ENCODE measurements at places on chromosomes 16 and 17.
A peak's percentile ranks its signal among the peaks of the same experiment; 100 is the strongest.

DNA sequence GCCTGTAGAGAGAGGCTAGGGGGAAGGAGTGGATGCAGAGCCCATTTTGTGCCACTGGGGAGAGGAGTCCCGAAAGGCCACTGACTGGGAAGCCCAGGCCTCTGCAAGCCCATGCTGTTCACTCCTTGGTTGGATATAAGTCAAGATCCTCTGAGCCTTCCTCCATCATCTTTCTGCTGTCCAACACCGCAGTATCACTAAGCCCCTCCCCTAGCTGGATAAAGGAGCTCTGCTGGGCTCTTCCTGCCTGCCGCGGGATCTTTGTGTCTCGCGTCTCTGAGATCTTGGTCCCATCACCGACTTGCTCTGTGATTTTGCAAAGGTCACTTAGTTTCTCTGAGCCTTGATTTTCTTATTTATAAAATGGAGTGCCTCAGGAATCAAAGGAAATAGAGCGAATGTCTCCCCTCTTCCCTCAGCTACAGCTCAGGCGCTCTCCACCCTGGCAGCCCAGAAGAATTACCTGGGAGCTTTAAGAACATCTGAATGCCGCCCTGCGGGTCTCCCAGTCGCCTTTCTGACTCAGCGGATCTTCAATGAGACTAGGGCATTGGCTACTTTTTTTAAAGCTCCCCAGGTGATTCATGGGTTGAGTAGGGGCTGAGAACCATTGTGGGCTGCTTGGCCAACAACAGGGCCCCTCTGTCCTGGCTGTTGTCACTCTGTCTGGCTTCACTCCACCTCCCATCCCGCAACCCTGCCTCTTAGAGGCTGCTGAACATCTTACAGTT is 25.2 kb upstream of the TMEM220 start:
- DNase-seq = no peak

DNA sequence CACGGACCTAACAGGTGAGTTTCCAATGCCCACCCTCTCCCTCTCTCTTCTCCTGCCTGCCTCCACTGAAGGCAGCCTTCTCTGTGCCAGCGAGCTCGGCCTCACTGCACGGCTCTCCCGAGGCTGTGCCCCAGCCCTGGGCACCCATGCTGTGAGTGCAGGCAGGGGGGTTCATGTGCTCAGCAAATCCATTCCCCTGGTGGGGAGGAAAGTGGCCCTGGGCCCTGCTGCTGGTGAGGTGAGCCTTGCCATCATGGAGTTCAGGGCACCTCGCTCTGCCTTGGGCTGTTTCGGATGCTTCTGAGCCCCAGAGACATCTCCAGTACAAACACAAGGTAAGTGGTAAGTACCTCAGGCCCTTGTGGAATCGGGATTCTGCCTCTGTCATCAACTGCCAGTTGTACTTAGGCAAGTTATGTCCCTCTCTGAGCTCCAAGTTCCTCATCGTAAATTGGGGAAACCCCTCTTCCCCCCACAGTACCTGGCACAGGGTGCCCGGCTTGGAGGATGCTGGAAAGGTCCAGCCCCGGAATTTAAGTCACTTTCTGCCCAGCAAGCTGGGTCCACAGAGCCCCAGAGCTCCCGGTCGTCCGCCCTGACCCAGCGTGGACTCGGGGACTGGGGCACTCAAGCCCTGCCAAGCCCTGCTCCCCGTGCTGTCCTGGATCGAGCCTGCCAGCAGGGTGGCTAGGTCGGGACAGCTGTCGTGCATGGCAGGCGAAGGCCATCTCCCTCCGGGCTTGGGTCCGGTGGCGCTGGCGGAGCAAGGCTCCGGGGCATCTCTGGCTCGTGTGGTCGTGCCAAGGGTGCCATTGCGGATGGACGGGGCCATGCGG is 684 bp upstream of the NUDT16L1 start:
- DNase-seq = peak; percentile 45

- no peak for DNase-seq
These were observed 13.1 kb upstream of the ITGAL start for GRCh38 chr16:30459456-30459855.

DNA sequence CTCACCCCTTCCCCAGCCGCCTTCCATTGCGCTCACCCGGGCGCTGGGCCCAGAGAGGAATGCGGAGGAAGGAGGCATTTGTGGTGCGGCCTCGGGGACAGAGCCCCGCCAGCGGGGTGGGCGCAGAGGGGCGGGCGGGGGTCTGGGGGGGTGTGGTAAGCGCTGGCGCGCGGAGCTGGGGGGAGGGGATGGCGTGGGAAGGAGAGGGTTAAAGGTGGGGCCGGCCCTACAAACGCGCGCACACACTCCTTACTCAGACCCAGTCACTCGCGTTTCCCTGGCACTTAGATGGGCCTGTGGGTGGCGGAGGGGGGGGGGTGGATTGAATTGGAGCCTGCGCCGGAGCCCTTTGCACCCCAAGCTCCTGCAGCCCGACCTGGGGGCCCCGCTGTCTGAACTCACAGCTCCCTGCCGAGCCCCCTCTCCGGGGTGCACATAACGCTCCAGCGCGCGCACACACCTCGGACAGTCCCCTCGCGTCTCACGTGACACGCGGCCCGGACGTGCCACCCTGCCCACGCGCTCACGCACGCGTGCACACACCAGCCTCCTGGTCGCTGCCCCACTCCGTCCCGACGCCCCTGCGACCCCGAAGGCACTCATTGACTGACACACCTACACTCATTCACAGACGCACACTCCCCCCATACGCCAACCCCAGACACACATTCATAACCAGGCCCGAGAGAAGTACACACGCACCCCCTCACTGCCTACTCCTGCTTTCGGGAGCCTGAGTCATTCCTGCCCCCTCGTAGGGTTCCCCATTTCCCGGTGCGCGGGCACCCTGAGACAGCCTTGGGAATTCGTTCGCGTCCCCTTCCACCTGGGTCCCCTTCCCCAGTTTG is 844 bp downstream of the TBKBP1 start:
- peak; percentile 42 for DNase-seq

DNA sequence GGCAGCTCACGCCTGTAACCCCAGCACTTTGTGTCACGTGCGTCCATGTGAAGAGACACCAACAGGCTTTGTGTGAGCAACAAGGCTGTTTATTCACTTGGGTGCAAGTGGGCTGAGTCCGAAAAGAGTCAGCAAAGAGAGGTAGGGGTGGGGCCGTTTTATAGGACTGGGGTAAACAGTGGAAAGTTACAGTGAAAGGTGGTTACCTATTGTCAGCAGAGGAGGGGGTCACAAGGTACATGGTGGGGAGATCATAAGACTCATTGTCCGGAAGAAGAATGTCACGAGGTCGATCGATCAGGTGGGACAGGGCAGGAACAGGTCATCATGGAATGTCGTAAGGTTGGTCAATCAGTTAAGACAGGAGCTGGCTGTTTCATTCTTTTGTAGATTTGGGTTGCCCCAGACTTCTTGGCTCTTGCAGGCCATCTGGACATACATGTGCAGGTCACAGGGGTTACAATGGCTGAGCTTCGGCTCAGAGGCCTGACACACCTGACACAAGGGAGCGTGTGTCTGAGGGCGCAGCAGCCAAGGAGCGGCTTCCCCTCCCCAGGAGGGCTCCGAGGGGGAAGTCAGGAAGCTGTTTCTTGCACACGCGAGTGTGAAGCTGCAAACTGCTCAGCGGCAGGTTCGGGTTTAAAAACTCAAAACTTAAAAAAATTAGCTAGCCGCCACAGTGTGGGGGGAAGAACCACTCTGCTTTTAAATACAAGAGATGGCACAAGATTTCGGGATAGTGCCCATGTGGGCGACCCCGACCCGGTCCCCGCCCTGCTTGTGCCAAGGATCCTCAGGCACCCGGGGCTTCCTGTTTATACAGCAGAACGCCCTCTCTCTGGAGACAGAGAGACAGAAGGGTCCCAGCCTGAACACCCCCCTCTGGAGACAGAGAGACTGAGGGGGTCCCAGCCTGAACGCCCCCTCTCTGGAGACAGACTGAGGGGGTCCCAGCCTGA is 12.4 kb upstream of the TEX19 start:
- peak; percentile 26 for DNase-seq

GRCh38 chr17:11122908-11123307 is 118.1 kb upstream of the SHISA6 start:
- no peak for DNase-seq

DNA sequence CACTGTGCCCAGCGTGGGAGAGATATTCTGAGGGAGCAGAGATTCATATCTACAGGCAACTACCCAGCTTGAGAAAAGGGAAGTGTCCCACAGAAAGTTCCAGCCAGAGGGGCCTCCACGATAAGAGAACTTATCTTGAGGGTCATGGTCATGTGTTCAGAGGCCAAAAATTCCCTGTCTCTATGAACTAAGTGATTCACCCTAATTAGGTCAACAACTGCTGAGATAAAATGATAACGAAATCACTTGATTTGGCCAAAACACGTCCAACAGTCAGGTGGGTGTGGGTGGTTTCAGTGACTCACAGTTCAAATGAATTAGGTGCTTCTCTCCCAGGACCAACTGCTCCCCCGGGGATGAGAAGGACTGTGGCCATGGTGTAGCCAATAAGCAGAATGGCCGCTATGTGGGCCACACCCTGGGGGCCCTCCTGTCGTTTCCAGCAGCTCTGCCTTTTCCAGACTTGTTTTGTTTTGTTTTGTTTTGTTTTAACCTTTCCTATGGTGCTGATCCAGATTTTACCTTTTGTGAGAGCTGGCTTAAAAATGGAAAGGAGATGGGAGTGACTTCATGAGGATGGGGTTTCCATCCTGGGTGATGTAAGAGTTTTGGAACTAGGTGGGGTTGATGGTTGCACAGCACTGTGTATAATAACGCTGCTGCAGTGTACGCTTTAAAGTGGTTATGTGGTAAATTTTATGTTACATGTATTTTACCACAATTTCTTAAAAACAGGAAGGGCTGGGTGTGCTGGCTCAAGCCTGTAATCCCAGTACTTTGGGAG is 8.7 kb downstream of the DNAI2 start:
- DNase-seq = peak; percentile 54

DNA sequence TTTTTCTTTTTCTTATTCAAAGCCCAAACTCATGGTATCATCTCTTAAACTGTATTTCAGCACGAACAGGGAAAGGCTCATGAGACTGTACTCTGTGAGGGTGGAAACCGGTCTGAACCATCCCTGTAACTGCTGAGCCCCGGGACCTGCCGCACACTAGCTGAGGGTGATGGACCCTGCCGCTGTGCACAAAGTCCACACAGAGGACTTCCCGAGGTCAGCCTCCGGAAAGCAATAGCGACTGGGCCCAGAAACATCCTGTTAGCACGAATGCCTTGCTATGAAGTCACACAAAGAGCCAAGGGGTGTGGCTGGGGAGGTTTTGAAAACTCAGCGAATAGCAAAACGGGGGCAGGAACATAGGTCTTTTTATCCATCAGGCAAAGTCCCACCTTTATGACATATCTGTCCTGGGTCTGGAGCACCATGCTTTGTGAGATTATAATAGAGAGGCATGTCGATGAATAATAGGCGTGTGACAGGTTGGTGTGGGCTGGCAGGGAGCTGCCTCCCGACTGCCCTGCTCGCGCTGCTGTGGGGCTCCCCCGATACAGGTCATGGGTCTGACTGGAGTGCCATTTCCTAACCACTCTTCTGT is 33.4 kb downstream of the CDK5R1 start:
- DNase-seq = peak; percentile 17

DNA sequence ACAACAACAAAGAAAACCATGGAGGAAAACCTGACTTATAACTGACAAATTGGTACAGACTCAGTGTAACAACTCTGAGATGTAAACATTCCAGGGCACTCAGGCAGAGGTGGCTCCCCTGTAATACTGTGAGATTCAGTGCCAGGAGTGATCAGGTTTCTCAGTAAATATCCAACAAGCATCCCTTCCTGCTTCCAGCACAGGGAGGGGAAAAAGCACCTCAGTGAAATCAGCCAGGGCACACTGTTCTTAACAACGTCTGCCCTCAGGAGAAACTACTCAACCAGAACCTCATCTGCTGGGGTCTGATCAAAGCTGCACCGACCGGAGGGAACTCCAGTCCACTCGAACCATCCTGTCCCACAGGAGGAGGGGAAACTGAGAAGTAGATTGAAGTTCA is 52.3 kb downstream of the AMFR start:
- DNase-seq = no peak

DNA sequence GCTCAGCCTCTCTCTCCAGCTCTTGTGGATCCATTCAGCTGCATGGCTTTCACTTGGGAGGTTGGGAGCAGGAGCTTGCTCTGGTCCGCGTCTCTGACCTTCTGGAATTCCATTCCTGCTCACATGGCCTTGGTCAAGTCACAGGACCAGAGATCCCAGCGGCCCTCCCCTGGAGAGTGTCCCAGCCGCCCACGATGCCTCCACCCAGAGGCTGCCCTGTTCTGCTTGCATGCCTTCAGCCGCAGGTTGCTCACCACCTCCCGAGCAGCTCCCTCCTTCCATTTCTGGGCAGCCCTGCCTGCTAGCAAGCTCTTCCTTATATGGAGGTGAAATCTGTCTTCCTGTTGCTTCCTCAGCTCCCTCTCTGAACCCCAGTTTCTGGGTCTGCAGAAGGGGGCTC is 32.6 kb downstream of the RAI1 start:
- no peak for DNase-seq

DNA sequence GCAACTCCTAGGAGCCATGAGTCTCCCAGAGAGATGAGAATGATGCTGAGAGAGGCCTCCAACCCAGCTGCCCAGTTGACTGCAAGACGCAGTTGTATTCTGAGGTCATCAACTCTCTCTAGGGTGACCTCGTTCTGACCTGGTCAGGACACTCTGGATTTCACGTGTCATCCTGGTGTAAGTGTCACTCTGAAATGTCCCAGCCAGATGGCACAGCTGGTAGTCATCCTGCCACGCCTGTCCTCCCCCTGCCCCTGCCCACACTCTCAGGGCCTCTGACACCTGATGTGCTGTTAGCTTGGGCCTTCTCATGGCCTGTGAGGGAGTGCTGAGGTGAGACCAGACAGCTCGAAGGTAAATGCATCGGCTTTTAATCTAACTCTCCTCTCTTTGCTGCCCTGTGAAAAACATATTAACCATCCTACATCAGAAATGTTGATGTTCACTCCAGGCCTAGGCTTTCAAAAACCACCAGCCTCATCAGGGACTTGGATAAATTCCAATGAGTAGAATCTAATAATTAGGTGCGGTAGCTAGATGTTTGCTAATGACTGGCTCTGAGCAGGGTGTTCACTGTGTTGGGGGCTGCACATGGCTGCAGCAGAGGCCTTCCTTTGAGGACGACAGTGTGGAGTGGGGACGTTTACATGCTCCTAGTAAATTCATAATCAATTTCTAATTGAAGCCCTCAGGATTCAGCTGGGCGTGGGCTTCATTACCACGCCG is 13.8 kb downstream of the MLYCD start:
- no peak for DNase-seq

DNA sequence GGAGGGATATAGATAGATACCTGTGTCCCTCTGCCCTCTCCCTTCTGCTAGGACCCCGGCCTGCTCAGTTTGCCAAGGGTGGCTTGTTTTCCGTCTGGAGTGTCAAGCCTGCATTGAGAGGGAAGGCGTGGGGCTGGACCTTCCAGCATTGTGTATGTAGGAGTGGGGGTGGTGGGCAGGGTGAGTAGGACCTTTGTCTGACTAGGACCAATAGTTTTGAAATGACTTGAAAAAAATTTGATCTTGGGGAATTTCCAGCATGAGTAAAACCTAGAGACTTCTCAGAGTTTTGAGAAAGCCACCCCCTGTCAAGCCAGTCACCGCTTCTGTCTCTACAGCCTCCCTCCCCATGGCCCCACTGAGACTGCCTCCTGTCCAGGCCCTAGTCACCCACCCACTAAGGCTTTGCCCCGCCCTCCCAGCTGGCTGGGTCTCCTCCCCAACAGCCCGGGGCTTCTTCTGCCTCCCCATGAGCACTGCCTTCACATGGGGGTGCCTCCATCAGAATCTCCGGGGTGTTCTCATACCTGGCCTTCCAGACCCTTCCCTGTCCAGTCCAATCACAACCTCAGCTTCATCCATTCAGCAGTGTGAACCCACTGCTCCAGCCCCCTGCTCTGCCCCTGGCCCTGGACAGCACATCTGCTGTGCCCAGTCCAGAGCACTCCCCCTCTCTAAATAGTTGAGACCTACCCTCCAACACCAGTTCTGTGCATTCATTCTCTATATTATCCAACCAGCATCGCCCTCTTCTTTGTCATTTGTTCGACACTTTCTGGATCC is 207.0 kb downstream of the MSI2 start:
- DNase-seq = peak; percentile 29

Measured in CD14-positive monocyte (primary cell).